PC-9 (cell line): ENCODE measurements at places on chromosomes 1 and 21. TPM values are rescaled to one million over a fixed set of nuclear protein-coding genes. Genes with fewer than 3 reads are reported as not detected.

- DNase-seq: no peak
Measured at GRCh38 chr1:232590744-232591082, 39.2 kb downstream of the SIPA1L2 start.

- DNase-seq: no peak
Measured at GRCh38 chr1:45348609-45348965, 8.3 kb upstream of the MUTYH start.

GRCh38 chr1:179121159-179121938, 39.5 kb downstream of the TOR3A start:
- DNase-seq: peak; percentile 40

DNA sequence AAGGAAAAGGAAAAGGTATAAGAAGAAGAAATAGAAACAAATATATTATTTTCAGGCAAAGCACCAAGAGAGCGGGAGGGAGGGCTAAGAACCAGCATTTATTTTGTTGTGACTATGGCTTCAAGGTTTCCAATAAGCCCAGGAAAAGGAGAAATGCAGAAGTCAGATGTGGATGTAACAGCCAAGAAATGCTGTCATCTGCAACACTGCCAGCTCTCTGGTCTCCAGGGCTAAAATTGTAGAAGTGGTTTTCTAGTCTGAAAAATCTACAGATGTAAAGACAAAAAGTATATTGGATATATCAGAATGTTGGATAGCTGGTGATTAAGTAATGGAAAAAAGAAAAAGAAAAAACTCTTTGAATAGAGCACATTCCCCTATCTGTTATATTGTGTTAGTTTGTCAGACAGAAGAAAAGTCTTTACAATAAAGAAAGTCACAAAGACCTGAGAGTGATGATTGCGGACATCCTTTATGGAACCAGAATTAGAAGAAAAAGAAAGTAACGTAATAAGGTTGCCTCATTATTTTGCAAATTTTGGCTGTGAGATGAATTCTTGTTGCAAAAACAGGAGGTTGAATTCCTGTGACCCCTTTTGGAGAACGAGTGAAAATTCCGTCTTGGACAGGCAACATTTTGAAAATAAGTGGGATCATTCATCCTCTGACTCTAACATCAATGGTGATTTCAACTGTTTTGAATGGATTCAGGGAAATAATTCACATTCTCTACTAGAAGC, 938.1 kb downstream of the TTLL7 start:
- DNase-seq: no peak

- DNase-seq: no peak
Measured at GRCh38 chr21:46594276-46594675, 10.6 kb downstream of the S100B start.

Gene LDLRAD1
- total RNA-seq: 1.6 TPM in 2 replicates

Gene SPRR2E
- total RNA-seq: not detected in 2 replicates
